ENCODE measurements at places on chromosomes 1 and 21. TPM values are rescaled to one million over a fixed set of nuclear protein-coding genes. Genes with fewer than 3 reads are reported as not detected.

- no peak for DNase-seq
Measured at GRCh38 chr1:60791226-60791625, 291.1 kb upstream of the NFIA start.

DNA sequence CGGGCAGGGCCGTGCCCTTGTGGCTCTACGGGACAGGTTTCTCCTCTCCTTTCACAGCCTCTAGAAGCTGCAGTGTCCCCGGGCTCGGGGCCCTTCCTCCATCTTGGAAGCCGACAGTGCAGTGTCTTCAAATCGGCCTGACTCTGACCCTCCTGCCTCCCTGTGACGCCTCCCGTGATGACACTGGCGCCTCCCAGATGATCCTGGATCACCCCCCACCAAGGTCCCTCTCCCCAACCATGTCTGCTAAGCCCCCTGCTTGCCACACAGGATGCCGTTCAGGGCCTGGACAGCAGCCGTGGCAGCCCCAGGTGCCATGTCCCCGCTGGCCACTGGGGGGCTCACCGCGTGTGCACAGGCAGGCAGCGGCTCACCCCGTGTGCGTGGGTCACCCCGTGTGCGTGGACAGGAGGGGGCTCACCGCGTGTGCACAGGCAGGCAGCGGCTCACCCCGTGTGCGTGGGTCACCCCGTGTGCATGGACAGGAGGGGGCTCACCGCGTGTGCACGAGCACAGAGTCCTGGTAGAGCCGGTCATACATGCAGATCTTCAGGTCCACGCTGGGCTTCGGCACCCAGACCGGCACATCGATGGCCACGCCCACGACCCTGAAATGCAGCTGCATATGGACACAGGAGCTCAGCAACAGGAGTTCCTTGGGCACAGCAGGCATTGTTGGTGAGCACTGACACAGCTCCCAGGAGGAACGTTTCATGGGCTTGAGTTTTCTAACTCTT lies 24.9 kb upstream of the TMEM52 start:
- peak; percentile 42 for DNase-seq

DNA sequence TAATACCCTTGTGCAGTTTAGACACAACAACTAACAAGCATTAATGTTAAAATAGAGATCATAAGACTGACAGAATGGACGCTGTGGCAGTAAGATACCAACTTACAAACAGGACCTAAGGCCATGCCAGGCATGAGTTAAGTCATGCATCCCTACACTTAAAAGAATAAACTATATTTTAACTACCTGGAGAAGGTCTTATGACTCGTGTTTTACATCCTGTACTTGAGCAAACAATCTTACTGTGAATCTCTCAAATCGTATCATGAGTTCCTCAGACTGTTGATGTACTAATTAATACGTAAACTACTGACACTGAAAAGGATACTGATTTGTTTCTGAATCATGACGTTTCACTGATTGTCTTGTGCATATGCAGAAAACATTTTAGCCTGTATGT lies 2.0 kb upstream of the RSPH1 start:
- DNase-seq = no peak

GRCh38 chr1:177103005-177103852 lies 61.3 kb downstream of the ASTN1 start:
- no peak for DNase-seq

DNA sequence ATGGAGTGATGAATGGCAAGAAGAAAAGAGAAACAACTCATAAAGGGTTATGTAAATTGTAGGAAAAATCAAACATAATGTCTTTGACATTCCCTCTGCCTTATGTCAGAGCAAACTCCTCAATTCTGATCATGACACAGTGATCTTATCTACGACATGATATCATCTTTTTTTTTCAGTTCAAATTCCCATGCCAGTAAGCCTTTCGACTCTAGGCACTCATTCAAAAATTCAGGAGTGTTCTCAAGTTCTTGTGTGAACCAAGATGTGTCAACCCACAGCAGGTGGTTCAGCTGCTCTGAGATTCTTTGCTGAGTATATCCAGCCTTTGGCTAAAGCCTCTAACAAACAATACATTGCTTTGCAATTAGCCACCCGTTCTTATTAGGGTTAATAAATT lies 97.1 kb upstream of the ESRRG start:
- DNase-seq = no peak

DNA sequence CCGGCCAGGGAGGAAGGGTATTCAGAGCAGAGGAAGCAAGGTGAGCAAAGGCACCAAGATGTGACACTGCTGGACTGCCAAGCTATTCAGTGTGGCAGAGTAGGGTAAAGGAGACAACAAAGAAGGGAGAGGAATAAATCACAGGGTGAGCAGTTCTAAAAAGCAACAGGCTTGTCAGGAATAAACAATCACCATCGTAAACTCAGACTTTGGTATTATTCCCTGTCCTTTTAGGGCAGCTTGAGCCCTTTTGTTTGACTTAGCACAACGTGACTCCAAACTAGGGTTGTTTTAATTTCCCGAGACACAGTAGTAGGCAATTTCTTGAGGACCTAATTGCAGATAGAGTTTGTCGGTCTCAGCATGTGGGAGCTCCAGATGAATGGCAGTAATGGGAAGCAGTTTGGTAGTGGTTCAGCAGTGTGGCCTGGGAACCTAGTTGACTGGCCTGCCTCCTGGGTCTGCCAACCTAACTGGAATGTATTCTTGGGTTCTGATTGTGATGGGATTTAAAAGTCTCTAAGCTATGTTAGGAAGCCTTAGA lies 4.3 kb downstream of the CR1L start:
- DNase-seq = no peak

DNA sequence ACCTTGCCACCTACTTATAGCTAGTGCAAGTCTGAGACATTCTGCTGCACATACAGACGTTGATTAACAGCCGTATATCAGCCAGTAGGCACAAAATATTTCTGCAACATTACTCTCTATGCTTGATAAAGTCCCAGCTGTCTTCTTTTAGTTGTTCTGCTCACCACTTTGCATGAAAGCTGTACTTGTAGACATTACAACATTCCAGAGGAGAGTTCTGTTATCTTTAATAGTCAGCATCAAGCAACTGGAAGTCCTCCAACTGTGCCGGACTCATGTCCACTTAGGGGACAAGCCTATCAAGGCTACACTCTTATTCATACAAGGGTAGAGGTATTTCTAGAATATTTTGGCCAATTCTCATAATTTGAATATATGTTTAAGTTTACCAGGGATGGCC lies 50.0 kb downstream of the CACHD1 start:
- peak; percentile 15 for DNase-seq

GRCh38 chr1:59163268-59164092 lies 133.4 kb upstream of the FGGY start:
- no peak for DNase-seq

GRCh38 chr1:172515436-172515835 lies 17.5 kb upstream of the SUCO start:
- DNase-seq = no peak

DNA sequence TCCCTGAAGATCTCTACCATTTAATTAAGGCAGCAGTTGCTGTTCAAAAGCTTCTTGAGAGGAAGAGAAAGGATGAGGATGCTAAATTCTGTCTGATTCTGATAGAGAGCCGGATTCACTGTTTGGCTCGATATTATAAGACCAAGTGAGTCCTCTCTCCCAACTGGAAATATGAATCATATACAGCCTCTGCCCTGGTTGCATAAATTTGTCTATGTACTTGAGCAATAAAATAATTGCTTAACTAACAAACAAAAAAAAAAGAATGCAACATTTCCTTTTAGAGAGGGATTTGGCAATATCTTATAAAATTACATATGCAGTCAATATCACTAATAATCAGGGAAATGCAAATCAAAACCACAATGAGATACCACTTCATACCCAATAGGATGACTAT lies 26.8 kb downstream of the ALDH9A1 start:
- no peak for DNase-seq

- DNase-seq = no peak
Measured at GRCh38 chr1:205576805-205577761, 54.7 kb downstream of the ELK4 start.

- no peak for DNase-seq
Measured at GRCh38 chr1:98129491-98129890, 208.7 kb upstream of the DPYD start.

- DNase-seq = no peak
Measured at GRCh38 chr1:233603478-233603877, 10.4 kb upstream of the KCNK1 start.

GRCh38 chr1:25642574-25643108 lies 26.1 kb downstream of the MAN1C1 start:
- no peak for DNase-seq

DNA sequence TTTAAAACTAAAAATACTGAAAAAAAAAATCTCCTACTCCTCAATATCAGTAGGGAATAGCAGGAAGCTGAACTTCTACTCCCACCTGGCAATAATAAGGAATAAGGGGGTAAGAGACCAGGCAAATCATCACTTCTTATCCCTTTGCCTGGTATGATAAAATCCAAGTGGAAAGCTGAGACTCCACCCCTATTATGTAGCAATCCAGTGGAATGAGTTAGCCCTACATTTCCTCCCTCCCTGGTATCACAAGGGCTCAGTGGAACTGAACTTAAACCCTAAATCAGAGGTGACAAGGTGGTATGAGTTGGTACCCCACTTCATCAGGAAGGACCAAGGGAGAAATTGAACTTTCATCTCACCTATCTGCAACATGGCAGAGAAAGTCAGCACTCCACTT lies 25.7 kb downstream of the TRIM33 start:
- no peak for DNase-seq

DNA sequence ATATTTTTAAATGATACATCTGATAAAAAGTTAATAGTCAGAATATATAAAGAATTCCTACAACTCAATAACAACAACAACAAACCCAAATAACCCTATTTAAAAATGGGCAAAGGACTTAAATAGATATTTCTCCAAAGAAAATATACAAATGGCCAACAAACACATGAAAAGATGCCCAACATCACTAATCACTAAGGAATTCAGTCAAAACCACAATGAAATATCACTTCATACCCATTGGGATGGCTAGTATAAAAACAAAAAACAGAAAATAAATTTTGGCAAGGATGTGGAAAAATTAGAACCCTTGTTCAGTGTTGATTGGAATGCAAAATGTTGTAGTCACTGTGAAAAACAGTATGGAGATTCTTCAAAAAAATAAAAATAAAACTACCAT lies 184.8 kb upstream of the RAB4A start:
- no peak for DNase-seq

- DNase-seq = no peak
Measured at GRCh38 chr1:9629445-9630201, 21.9 kb upstream of the PIK3CD start.

DNA sequence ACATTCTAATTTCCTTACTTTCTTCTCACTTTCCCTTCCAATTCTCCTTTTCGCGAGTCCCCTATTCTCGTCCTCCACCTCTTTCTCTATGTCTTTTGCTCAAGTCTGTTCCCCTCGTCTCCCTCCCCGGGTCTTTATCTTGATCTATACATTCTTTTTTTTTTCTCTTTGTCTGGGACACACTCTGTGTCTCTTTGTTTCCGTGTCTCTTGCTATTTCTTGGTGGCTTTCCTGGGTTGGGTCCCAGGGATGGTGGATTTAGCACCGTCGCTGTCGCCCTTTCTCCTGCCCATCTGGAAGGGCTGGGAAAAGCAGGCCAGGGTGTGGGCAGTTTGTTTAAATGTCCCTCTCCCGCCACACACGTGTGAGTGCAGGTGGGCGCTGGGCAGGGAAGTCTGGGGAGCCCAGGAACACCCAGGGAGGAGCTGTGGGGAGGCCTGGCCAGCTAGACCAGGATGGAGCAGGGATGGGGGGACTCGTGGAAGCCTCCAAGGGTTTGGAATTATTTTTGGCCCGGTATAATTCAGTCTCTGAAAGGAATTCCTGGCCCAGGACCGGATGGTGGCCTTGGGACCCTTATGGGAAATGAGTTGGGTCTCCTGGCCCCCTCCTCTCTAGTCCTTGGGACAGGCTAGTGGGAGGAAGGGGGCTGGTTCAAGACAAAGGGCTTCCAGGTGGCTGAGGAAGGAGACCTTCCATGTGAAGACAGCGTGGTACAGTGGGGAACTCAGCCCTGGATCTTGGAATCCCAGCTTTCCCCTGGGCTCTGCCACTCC lies 9.5 kb upstream of the ID3 start:
- no peak for DNase-seq

DNA sequence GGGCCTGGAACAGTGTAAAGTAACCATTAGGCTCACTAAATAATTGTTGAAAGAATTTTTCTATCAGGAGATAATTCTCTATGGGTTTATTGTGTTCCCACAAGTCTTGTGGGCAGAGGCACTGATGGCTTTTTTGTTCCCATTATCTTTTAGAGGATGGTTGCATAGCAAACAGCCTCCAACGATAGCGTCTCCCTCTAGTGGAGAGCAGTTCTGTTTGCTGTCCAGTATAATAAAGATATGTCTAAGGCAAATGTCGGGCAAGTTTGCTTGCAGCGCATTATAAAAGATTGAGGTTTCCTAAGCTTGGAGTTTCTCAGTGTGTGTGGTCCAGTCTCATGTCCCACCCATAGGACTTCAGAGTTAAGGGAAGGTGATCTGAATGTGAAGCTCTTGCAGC lies 1.3 kb upstream of the SLC6A17 start:
- no peak for DNase-seq

GRCh38 chr1:79355090-79355489 lies 348.6 kb upstream of the ADGRL4 start:
- no peak for DNase-seq

DNA sequence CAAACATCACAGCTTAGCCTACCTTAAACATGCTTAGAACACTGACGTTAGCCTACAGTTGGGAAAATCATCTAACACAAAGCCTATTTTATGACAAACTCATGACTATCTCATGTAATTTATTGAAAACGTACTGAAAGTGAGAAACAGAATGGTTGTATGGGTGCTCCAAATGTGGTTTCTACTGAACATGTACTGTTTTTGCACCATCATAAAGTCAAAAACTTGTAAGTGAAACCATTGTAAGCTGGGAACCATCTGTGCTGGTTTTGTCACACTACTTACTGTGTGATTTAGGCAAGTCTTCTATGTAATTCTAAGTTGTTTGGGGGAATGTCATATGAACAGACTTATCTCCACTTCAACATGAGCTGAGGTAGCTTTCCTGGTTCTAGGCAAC lies 55.5 kb downstream of the TOR1AIP2 start:
- DNase-seq = no peak

- peak; percentile 8 for DNase-seq
Measured at GRCh38 chr1:184061396-184062003, 10.0 kb downstream of the TSEN15 start.

GRCh38 chr1:179702946-179703539 lies 40.0 kb upstream of the FAM163A start:
- no peak for DNase-seq

DNA sequence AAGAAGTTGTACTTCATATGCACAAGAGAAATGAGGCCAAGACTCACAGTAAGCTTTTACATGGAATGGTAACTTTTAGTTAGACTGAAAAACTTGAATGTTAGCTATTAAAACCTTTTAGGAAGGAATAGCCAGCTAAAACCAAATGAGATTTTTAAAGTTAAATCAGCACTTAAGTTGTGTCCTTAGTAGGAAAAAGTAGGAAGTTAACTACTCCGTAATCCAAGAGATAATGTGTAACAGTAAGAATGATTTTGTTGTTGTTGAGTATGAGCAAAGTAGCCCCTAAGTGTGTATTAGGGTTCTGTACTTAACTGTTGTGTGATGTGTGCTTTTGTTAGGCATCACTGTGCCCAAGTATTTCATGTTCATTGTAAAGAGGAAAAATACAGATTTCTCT lies 13.2 kb downstream of the TARDBP start:
- DNase-seq = no peak

The SCP2 gene
- 45.1 TPM for total RNA-seq

The OR2T2 gene
- total RNA-seq = not detected

The PADI1 gene
- 7.2 TPM for total RNA-seq

The TMEM200B gene
- total RNA-seq = 23.9 TPM

The OR2T35 gene
- not detected for total RNA-seq

The LCE6A gene
- not detected for total RNA-seq

The FCGR1A gene
- total RNA-seq = not detected

The CD244 gene
- not detected for total RNA-seq

The PLCH2 gene
- 0.74 TPM for total RNA-seq
